ENCODE measurements at places on chromosomes 7 and 10.

- no peak for DNase-seq
Observed at GRCh38 chr7:102000123-102000522, 182.7 kb downstream of the CUX1 start.

DNA sequence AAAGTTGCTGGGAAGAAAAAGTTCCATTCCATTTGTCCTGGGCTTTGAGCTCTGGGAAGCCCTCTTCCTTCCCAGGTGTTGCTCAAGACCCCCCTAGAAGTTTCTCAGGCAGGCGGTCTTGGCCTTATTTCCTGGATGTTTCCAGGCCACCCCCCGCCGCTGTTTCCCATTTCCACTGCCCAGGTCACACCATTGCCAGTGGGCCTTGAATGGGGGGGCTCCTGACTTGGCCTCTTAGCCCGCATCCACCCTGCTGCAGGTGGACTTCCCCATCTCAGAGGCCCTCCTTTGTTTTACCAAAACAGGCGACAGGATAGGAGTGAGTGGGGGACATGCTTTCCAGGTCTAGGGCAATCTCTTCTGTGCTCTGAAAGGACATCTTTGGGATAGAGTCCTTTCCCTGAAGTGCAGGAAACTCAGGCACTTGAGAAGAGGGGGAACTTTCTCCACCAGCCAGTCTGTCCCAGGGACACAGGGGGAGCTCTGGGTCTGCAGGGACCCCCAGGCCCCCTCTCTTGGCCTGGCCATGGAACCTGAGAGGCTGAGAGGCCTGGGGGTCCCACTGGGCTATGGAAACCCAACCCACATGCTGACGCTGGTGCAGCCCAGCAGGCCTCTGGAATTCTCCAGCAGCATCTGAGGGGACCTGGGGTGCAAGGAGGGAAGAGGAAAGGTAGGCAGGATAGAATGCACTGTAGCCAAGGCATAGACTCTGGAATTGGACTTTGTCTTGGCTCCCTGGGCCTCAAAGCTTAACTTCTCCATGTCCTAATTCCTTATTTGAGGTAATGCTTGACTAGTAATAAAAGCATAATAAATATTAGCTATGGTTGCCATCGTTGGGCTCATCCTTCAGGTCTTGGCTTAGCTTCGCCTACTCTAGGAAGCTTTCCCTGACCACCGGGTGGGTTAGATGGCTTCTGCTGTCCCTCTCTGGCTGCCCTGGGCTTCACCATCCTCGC, 17.6 kb downstream of the NEURL1 start:
- DNase-seq: no peak

DNA sequence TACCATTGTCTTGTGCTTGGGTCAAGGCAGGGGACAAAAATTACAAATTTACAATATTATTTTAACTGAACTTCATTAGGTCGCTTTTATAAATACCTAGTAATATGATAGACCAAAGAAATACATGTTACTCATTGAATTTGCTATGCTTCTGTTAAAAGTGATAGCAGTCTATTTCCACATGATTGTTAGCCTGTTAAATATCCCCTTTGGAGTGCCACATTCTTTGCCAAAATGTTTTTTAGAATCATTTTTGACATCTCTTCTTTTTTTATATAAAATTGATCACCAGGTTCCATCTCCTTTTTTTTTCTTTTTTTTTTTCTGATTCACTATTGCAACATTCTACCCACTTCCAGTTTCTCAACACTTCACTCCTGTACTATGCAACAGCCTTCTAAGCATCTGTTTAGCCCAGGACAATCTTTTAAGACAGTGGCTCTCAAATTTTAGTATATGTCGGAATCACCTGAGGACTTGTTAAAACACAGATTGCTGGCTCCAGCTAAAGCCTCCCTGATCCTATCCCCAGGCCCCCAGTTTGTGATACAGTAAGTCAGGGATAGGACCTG, 16.4 kb upstream of the NDUFA5 start:
- DNase-seq: no peak

DNA sequence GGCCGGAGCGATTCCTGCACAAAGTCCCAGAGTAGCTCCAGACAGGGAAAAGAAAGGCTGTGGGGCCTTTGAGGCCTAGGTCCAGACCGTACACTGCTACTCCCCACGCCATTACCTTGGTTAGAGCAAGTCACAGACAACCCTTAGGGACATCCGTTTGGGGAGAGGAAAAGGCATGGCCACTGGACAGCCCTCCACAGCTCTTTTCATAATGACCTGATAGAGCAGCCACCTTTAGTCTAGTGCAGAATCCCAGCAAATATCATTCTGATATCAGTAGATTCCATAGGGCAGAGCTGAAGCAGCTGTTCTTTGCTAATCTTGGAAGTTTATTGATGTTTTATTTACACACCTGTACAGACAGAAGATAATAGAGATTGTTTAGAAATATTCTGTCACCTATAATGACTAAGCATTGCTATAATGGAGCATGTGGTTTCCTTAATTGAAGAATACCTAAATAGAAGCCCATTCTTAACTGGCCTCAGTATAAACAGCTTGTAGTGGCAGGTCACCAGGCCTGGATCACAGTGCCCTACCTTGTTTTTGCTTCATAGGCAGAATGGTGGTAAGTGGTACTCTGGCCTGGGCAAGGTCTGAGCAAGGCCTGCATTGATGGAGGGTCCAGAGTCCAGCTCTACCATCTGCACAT, 27.9 kb downstream of the OGDH start:
- DNase-seq: no peak

DNA sequence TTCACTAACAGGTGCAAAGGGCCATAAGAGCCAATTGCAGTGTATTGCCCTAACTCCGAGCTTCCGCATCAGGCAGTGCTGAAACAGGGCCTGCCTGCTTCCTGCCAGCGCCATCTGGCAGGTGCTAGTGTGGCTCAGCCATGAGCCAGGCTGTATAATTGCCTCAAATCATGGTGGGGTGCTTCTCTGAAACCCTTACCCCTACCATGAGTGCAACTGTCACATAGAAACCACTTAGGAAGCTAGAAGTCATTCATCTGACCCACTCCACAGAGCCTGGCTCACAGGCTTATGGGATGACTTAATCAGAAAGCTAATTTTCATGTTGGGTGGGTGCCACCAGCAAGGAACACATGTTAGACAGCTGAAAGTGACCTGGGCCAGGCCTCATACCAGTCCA, 133.3 kb upstream of the LAMB4 start:
- DNase-seq: peak; percentile 23

GRCh38 chr10:114402233-114402632, 2.1 kb downstream of the AFAP1L2 start:
- DNase-seq: no peak

DNA sequence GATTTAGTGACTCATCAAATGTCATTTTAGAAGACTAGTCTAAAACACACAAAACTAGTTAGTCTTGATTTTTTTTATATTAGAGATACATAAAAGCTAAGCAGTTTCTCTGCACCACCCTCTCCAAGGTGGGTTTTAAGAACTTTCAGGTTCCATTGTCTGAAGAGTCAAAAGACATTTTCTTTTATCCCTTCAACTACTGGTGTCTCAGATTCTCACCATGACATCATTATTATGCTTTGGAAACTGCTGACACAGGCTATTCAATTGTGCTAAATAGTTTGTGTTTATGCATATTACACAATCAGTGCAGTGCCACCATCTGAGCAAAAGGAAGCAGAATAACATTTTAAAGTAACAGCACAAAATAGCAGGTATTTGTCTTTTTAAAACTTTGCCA, 52.2 kb downstream of the IGF2BP3 start:
- no peak for DNase-seq
